ENCODE measurements at places on chromosomes 2 and 18. TPM values are rescaled to one million over a fixed set of nuclear protein-coding genes. Genes with fewer than 3 reads are reported as not detected.

The PIKFYVE gene
- 10.2 TPM for polyA plus RNA-seq

- H3K27ac ChIP-seq, result no peak overlapping the region
- no peaks in the 10 kb centered on the region for H3K27me3 ChIP-seq
- no peaks in the 10 kb centered on the region for H3K4me1 ChIP-seq
Measured at GRCh38 chr2:183709829-183710228, 585.6 kb downstream of the NUP35 start.

The TM4SF20 gene
- polyA plus RNA-seq, result 0.03 TPM

- DNase-seq, result no peak
- peaks cover 4% of the 10 kb centered on the region for H3K4me1 ChIP-seq
- no peak overlapping the region for H3K27ac ChIP-seq
- peaks cover 56% of the 10 kb centered on the region for H3K36me3 ChIP-seq
- no peaks in the 10 kb centered on the region for H3K27me3 ChIP-seq
Measured at GRCh38 chr2:73859721-73860586, 31.2 kb downstream of the STAMBP start.

DNA sequence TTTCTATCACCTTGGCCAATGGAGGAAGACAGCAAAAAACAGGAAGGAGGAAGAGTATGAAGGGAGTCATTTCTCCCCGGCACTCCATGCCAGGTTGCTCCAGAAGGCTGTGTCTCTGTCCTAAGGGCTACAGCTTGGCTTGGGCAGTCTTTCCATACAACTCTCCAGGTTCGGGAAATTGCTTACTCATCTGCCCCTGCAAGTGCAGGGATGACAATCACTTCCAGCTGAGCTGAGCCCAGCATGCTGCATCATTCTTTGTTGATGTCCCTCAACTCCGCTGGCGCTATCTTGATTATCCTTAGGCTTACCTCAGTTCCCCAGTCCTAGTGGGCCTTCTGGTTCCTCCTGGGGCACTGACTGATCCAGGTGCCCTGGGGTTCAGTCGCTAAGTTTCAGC, 86.9 kb upstream of the COPS8 start:
- no peaks in the 10 kb centered on the region for H3K4me1 ChIP-seq
- H3K27me3 ChIP-seq, result peaks cover 7% of the 10 kb centered on the region
- H3K36me3 ChIP-seq, result no peaks in the 10 kb centered on the region
- no peak for DNase-seq
- H3K4me3 ChIP-seq, result no peak overlapping the region

DNA sequence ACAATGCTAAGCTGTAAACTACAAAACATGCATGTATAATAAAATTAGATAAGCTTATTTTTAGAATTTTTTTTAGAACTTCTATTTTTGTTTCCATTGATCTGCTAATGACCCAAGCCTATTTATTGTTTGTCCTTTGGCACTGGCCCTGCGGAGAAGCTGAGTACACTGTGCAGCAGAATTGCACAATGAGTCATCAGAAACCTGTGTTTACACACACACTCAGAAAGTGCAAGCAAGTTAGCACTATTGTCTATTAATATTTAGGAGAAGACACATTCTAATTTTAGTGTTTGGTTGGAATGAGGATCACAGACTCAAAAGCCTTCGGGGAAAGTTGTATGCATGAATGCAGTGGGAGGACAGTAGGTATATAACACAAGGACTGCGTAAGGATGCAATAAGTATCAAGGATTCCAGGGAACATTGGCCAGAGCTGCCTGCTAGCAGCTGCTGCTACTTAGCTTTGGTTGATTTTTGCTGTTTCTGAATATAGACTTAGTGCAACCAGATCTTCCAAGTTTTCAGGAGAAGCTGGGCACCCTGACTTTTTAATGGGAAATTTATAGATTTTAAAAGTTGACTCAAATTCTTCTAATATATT, 128.2 kb downstream of the KCNH7 start:
- DNase-seq, result no peak
- H3K4me1 ChIP-seq, result no peaks in the 10 kb centered on the region
- H3K27me3 ChIP-seq, result no peaks in the 10 kb centered on the region
- no peaks in the 10 kb centered on the region for H3K36me3 ChIP-seq

- peak overlapping the region; percentile 99 for H3K27ac ChIP-seq
- H3K36me3 ChIP-seq, result no peaks in the 10 kb centered on the region
- H3K4me3 ChIP-seq, result no peak overlapping the region
- DNase-seq, result peak; percentile 65
Measured at GRCh38 chr2:99984799-99985515, 157.4 kb downstream of the AFF3 start.

The HOXD9 gene
- polyA plus RNA-seq, result 4.8 TPM

DNA sequence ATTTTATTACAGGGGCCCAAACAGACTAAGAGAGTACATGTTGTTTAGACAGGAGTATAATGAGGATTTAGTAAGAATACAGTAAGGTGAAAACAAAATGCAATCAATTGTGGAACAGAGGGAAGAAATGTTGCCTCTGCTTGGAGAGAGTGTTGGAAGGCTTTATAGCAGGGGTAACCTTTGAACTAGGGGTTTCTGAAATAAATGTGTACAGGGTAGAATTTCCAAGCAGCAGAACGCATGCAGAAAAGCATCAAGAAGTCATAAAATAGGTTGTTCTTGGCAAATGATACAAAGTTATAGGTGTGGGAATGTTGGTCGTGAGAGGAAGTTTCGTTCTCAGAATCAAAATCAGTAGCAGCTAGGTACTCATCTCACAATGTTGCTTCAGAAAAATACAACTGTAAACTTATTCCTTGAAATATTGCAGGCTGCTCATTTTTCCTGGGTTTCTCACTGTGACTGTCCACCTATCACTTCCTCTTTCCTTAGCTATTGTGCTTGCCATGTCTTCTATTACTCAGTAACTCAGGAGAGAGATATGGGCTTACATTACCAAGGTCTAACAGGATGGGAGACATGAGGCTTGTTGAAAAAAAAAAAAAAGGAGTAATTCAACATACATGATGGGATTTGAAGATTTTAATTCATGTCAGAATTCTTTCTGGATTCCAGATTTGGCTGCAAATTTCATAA, 17.1 kb upstream of the HNMT start:
- no peaks in the 10 kb centered on the region for H3K36me3 ChIP-seq
- H3K4me1 ChIP-seq, result no peaks in the 10 kb centered on the region
- DNase-seq, result no peak
- no peaks in the 10 kb centered on the region for H3K27me3 ChIP-seq

The MC5R gene
- polyA plus RNA-seq, result not detected

GRCh38 chr2:190947711-190948251, 66.2 kb downstream of the STAT1 start:
- no peaks in the 10 kb centered on the region for H3K27me3 ChIP-seq
- H3K27ac ChIP-seq, result peak overlapping the region; percentile 64
- DNase-seq, result no peak
- no peaks in the 10 kb centered on the region for H3K36me3 ChIP-seq

GRCh38 chr2:38181806-38182491, 106.0 kb upstream of the CYP1B1 start:
- H3K36me3 ChIP-seq, result no peaks in the 10 kb centered on the region
- H3K4me1 ChIP-seq, result no peaks in the 10 kb centered on the region
- no peak for DNase-seq
- no peaks in the 10 kb centered on the region for H3K27me3 ChIP-seq
- no peak overlapping the region for H3K4me3 ChIP-seq
- H3K27ac ChIP-seq, result no peak overlapping the region

The GKN2 gene
- not detected for polyA plus RNA-seq

DNA sequence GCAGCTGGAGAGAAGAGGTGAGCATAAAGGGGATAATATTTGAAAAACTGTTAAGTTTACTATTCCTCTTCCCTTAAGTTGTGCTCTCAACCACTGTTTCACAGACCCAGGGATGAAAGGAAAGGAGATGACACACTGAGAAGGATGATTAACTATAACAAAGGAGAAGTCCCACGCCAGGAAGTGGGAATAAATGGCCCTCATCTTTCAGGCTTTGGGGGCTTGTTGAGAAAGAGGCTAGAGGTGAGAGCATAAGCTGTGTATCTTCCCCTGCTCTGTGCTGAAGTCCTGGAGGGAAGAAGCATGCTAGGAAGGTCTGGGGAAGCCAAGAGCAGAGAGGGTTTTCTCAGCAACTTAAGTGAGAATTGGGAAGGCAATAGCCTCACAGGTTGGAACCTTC, 399.1 kb upstream of the ATP5MC3 start:
- H3K4me1 ChIP-seq, result no peaks in the 10 kb centered on the region
- no peaks in the 10 kb centered on the region for H3K36me3 ChIP-seq
- no peak for DNase-seq
- no peaks in the 10 kb centered on the region for H3K27me3 ChIP-seq

DNA sequence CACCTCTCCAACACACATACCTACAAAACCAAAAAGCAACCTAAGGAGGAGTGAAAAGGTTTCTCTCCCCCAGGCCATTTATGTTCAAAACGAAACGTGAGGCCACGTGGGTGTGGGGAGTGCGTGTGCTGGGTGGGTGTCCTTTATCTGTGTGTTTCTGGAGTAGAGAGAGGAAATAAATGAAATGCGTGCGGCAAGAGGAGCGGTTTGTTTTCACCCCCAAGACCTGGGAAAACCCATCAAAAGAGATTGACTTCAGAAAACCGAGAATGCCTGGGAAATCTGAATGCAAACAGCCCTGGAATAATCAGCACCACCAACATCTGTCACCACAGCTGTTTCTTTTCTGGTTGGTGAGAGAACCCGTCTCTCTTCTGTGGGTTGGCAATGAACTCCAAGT, 137.4 kb downstream of the INSIG2 start:
- peaks cover 73% of the 10 kb centered on the region for H3K27me3 ChIP-seq
- no peaks in the 10 kb centered on the region for H3K36me3 ChIP-seq
- no peak overlapping the region for H3K4me3 ChIP-seq
- peaks cover 5% of the 10 kb centered on the region for H3K4me1 ChIP-seq
- no peak overlapping the region for H3K27ac ChIP-seq
- no peak for DNase-seq

DNA sequence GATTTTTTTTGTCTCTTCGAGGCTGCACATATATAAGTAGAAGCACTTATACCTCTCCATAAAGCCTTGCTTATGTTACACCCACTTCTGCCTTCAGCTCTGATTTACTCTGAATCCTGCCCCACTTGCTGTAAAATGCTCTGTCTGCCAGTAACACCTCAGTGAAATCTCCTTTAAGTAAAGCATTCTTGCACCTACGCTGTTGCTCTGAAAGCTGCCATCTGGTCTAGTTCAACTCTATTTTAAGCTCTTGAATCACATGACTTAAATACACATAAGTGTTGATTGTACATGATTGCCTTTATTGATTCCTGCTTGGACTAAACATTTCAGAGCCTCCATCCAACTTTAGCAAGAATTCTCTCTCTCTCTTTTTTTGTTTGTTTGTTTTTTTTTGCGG, 609.0 kb upstream of the CELF4 start:
- no peaks in the 10 kb centered on the region for H3K36me3 ChIP-seq
- no peaks in the 10 kb centered on the region for H3K4me1 ChIP-seq
- DNase-seq, result no peak
- H3K27me3 ChIP-seq, result no peaks in the 10 kb centered on the region

DNA sequence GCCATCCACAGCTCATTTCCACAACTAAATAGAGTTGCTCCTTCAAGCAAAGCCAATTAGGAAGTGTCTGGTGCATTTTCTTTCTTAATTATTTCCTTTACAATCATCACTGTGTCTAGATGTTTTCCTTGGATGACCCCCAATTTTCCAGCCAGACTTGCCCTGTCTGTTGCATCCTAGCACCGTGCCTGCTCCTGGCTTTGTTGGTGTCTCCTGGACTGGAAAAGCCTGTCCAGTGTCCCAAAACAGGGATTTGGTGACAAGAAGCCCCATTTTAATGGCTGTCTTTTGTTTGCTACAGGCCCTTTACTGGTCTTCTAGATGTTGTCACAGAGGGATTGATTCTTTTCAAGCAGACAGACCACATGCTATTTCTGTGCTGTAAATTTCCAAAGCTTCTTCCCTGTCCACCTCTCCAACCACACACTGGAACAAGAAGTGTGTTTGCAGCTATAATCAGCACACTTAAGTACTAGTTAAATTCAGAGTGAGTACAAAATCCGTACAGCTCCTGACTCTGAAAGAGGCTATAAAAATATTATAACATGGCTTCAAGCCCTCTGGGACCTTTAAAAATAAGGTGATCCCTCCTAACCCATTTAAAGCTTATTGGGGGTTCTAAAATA, 38.4 kb downstream of the RNF144A start:
- no peak overlapping the region for H3K27ac ChIP-seq
- H3K27me3 ChIP-seq, result no peaks in the 10 kb centered on the region
- DNase-seq, result no peak

DNA sequence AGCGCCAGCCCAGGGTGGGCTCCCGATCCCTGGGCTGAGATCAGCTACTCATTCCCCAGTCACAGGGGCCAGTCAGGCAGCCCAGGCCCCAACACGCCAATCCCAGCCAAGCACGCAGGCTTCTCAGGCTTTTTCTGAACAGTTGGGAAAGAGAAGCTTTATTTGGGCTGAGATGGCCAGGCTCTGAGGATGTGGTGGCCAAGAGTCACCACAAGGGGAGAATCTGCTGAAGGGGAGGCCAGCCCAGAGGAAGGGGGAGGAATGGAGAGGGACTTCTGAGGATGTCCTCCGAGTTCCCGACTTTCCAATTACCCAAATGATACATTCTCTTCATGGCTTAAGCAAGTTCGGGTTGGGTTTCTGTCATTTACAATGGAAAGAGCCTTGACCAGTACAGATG, 2.8 kb upstream of the DIPK1C start:
- H3K27ac ChIP-seq, result no peak overlapping the region
- DNase-seq, result peak; percentile 46
- H3K4me3 ChIP-seq, result no peak overlapping the region
